Epithelial cell of umbilical artery (primary cell): ENCODE measurements at places on chromosomes 5 and 9. TPM values are rescaled to one million over a fixed set of nuclear protein-coding genes. Genes with fewer than 3 reads are reported as not detected.

SPATA31A3 gene
- total RNA-seq, result not detected in 2 replicates

TMEM232 gene
- 1.3 and 1.5 TPM in 2 replicates for total RNA-seq

SPINK6 gene
- not detected in 2 replicates for total RNA-seq

GRM6 gene
- total RNA-seq, result not detected in 2 replicates

IFNB1 gene
- total RNA-seq, result 0.46 TPM in 1 of 2 replicates, not detected in the other

ECSCR gene
- 312 and 378 TPM in 2 replicates for total RNA-seq

SH3PXD2B gene
- total RNA-seq, result 10.6 and 15.9 TPM in 2 replicates

ACOT12 gene
- not detected in 2 replicates for total RNA-seq

CTSV gene
- total RNA-seq, result 1.6 and 2.0 TPM in 2 replicates

NOXA1 gene
- total RNA-seq, result 0.46 and 0.65 TPM in 2 replicates

RC3H2 gene
- 41.6 and 62.5 TPM in 2 replicates for total RNA-seq

FAM221B gene
- total RNA-seq, result not detected in 2 replicates
